Activated CD4-positive, alpha-beta memory T cell treated with anti-CD3 and anti-CD28 coated beads for 36 hours (primary cell): ENCODE measurements at places on chromosomes 13 and 19. TPM values are rescaled to one million over a fixed set of nuclear protein-coding genes. Genes with fewer than 3 reads are reported as not detected.

TMEM59L gene
- 0.24 TPM for total RNA-seq

C1QTNF9 gene
- not detected for total RNA-seq

DZIP1 gene
- 0.33 TPM for total RNA-seq

KLK12 gene
- not detected for total RNA-seq

DNA sequence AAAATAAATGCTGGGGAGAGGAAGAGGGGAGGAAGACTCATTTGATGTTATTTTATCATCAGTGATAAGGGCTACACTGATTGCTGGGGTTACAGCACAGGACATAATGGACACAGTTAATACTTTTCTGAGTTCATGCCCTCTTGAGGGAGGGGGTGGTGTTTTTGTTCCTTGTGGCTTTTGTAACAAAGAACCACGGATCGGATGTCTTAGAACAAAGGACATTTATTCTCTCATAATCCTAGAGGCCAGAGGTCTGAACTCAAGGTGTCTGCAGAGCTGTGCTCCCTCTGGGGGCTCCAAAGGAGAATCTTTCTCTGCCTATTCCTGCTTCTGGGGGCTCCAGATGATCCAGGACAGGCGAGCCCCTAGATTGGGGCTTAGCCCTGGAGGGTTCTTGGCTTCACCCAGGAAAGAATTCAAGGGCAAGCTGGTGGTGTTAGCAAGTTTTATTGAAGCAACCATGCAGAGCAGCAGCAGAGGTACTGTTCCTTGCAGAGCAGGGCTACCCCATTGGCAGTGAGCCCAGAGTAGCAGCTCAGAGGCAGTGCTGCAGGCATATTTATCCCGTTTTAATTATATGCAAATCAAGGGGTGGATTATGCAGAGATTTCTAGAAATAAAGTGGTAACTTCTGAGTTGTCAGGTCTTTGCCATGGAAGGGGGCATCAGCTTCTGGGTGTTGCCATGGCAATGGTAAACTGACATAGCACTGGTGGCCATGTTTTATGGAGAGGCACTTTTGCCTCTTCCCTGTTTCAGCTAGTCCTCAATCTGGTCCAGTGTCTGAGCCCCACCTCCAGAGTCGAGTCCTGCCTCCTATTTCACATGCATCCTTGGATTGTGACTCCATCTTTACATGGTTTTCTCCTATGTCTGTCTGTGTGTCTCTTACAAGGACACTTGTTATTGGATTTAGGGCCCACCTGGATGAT lies 18.0 kb downstream of the VAV1 start:
- H3K4me1 ChIP-seq: peaks cover 59% of the 10 kb centered on the region
- H3K27me3 ChIP-seq: no peaks in the 10 kb centered on the region
- DNase-seq: no peak
- no peak overlapping the region for H3K27ac ChIP-seq
- H3K36me3 ChIP-seq: peaks cover 44% of the 10 kb centered on the region

- H3K27ac ChIP-seq: no peak overlapping the region
- no peaks in the 10 kb centered on the region for H3K36me3 ChIP-seq
These were observed 185.7 kb downstream of the TEX29 start for GRCh38 chr13:111506125-111506524.

- no peak for DNase-seq
- peaks cover 5% of the 10 kb centered on the region for H3K27me3 ChIP-seq
- no peak overlapping the region for H3K27ac ChIP-seq
- peaks cover 8% of the 10 kb centered on the region for H3K4me1 ChIP-seq
- H3K4me3 ChIP-seq: no peak overlapping the region
- H3K36me3 ChIP-seq: no peaks in the 10 kb centered on the region
These were observed 15.9 kb downstream of the KANK2 start for GRCh38 chr19:11181488-11181887.
